ENCODE measurements at places on chromosomes 7 and 10. TPM values are rescaled to one million over a fixed set of nuclear protein-coding genes. Genes with fewer than 3 reads are reported as not detected.

The MUC3A gene
- total RNA-seq, result not detected

The MOGAT3 gene
- not detected for total RNA-seq

- DNase-seq, result peak; percentile 32
Observed at GRCh38 chr7:28433699-28434219, 21.4 kb downstream of the CREB5 start.

DNA sequence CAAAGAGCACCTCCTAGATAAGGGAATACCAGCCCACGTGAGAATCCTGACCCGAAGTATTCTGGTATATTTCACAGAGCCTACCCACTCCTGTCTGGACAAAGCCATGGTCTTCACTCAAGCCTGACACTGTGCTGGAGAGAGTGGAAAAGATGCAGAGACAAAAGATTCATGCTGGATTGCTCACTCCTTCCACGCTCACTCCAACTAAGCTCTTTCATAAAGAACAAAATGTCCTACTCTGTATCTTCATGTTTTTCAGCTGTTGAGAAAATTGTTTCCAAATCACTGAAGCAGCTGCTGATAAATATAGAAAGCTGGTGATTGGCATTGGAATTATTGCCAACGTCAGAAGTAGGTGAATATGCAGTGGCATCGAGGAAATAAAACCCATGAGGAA is 106.0 kb downstream of the ABLIM1 start:
- no peak for DNase-seq

DNA sequence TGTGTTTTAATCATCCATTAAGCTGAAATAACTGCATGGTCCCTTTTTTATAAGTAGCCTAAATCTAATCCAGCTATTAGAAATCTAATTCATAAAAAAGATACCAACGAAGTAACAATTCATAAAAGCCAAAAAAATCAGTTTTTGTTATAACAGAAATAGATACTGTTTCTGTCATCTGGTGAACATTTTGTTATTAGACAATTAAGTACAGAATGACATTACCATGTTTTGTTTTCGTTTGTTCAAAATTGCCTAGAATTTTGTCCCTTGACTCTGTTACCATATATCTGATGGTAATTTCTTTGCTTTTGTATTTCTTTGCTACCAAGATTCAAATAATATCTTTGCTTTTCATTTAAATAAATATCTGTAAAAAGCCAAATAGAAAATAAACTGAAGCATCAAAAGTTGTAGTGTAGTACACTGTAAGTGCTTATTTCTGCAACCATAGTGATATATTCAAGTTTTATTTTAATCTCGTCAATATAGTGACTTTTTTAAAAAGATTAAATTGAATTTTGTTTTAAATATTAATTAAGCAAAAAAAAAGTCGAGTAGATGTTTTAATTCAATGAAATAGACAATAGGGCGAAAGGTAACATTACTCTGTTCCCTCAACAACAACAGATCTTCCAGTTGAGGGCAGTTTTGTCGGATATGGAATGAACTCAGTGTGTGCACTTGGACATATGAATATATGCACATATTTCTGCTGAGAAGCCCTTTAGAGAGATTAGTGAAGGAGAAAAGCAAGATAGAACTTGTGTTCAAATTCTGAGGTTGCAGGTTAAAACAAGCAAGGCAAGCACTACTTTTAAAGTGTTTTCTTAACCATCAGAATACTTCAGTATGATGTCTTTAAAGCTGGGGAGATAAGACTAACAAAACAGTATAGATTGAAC is 7.9 kb upstream of the IGF2BP3 start:
- no peak for DNase-seq

GRCh38 chr7:2114052-2114451 is 118.7 kb downstream of the MAD1L1 start:
- peak; percentile 91 for DNase-seq

Data from RPMI7951 (cell line).